Adrenal gland (tissue), 19 donors: ENCODE measurements at places on chromosomes 4 and X. TPM values are rescaled to one million over a fixed set of nuclear protein-coding genes. Genes with fewer than 3 reads are reported as not detected.

GRCh38 chr4:133178956-133179355, 29.9 kb downstream of the PCDH10 start:
- DNase-seq = no peak

DNA sequence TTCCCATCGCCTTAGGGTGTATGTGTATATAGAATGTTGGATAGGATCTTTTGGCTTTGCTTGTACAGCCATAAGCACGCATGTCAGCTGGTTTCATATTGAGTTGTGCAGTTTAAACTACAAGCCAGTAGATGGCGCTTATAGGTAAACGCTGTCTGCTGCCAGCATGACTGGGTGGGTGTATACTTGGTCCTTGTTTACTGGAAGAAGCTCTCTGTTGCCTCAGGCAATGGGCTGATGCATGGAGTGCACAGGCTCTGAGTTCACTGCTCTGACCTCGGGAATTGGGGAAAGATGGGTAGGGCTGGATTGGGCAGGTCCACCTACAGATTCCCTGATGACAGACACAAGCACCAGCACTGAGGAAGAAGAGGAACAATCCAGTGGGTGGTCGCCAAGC, 831.5 kb downstream of the STIM2 start:
- DNase-seq = no peak

GRCh38 chr4:102638621-102639020, 122.1 kb downstream of the MANBA start:
- no peak for DNase-seq

Gene MAGEA11
- total RNA-seq = not detected

Gene AKAP4
- total RNA-seq = not detected
